ENCODE measurements at places on chromosomes 1 and 21.

DNA sequence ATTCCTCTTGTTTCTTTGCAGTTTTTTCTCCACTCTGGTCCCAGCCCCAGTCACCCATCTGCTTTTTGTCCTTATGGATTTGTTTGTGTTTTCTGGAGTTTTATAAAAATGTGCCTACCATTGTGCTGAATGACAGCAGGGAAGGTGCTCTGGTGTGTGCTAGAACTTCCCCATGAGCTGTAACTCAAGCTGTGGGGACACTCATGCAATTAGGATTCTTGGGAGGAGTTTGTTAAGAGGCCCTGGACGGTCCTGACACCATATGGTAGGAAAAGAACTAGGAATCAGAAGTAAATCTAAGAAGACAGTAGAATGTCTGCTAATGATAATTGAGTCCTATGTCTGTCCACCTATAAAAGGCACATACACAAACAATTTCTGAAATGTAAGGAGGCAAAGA, 27.4 kb downstream of the URB2 start:
- no peak for DNase-seq

- DNase-seq: no peak
Observed at GRCh38 chr1:1628754-1629429, 3.1 kb upstream of the MMP23B start.

GRCh38 chr1:165875171-165875570, 47.8 kb downstream of the UCK2 start:
- no peak for DNase-seq

GRCh38 chr1:224251741-224252146, 68.7 kb downstream of the DEGS1 start:
- no peak for DNase-seq

- DNase-seq: no peak
Observed at GRCh38 chr1:218867941-218868626, 305.6 kb upstream of the LYPLAL1 start.

DNA sequence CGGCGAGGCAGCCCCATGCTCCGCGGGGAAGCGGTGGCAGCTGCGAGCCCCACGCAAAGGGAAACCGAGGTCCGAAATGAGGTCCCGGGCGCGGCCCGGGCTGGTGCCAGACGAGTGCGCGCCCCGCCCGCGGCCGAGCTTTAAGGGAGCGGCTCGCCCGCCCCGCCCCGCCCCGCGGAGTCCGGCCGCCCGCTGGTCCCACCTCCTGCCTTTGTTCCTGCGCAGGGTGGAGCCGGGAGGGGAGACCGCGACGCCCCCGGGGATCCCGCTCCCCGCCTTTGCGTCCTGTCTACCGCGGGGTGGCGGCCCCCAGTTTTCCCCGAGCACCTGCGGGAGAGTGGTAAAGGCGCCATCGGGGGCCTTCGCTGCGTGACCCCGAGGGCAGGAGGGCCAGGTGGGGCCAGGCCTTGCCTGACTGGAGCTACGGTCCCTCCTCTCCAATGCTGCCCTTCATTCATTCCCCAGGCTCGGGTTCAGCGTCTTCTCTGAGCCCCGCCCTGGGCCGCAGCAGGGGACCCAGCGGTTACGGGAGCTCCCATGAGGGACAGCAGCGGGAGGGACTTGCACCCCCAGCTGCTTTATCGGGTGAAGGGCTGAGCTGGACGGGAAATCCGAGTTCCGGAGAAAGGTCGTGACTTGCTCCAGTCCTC, at the start of gene HES2:
Gene HES2, minus strand, starts transcription at position 116 of the 650 bp plus-strand sequence. Its CDS starts 99 bp downstream, at position 17.
- no peak for DNase-seq
